NB4 (cell line): ENCODE measurements at places on chromosomes 2 and 18.

DNA sequence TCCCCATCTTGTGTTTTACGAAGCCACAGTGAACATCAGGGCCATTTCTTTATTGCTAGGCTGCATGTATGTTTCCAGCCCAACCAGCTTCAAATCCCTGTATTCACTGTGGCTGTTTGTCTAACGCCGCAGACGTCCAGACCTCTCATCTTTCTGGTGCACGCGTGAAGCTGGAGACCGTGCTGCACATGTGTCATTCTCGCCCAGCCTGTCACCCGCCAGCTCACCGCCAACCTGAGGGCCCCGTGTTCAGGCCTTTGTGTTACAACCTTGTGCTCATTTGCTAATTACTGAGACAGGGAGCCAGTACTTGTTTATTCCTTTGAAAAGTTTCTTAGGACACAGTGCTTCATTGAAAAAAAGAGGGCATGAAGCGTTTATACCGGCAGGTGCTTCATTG, 21.4 kb downstream of the SALL3 start:
- DNase-seq = no peak

GRCh38 chr2:15894481-15895144, 45.7 kb upstream of the MYCN start:
- DNase-seq = no peak

DNA sequence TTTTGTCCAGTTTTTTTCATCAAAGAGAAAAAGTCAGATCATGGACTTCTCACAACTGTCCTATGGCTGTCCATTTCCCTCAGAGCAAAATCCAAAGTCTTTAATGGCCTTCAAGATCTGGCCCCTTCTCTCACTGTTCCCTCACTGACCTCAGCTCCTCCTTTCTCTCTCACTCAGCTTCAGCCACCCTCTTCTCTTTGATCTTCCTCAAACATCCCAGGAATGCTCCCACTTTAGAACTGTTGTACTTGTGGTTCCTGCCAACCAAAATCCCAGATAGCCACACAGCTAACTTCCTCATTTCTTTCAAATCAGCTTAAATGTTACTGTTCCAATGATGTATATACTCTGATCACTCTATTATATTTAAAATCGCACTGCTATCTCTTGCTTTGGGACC, 82.9 kb downstream of the NUP35 start:
- DNase-seq = peak; percentile 13

DNA sequence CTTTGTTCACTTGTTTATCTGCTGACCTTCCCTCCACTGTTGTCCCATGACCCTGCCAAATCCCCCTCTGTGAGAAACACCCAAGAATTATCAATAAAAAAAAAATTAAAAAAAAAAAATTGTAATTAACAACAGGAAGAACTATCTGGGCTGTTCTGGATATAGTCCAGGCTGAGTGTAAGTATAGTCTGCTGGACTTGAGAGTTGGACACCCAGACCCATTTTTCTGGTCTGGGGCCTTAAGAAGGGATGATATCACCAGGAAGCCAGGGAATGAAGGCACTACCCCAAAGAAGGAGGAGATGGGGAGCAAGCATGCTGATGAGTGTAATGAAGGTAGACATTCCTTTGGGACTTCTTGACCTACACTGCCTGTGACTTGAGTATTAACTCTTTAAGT, 72.1 kb upstream of the ZFP36L2 start:
- no peak for DNase-seq

DNA sequence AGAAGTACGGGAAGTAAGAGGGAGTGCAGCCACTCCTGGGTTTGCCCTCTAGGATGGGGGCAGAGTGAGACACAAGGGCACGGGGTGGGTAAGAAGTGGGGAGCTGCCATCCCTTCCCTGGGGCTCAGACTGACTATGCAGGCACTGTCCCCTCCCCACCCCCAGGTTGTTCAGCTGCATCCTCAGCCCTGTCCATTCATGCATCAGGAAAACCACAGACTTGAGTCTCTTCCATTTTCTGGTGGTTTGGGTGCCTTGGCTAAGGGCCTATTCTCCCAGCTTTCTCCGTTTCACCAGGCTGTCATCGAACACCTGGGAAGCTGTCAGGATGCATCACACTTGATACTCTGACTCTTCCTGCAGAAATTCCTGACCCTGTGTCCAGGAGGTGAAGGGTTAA, 111.9 kb downstream of the TFCP2L1 start:
- DNase-seq = no peak
